ENCODE measurements at places on chromosomes 6 and 20.

DNA sequence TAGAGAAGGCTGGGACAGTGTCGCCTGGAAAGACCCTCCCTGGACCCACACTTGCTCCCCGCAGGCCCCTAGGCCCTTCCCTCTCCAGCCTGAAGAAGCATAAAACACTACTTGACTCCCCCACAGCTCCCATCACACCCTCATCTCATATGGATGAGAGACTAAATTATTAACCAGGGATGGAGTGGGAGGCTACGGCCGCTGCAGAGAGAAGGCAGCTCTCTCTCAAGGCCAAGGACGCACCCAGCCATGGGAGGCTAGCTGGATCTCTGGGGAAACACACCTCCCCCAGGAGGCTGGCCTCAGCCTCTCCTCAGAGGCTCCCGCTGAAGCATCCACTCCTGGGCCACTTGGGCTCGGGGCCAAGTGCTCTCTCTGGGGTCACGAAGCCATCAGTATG is 102.5 kb downstream of the GRM4 start:
- no peak for DNase-seq

DNA sequence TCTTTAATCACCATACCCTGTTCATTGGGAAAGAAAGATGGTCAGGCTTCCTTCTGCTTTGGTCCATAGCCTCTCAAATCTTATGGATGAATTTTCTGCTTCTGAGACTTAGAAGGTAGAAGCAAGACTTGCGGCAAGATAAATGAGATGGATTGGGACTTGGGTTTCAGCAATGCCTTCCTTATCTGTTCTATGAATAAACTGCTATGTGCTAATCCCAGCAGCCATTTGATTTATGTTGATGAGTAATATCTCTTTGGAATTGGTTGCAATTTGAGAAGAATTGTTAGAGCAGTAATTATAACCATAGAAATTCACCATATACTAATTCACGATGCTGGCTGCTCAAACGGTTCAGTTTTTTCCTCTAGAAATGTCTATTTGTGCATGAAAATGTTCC is 48.3 kb downstream of the TXLNB start:
- no peak for DNase-seq

GRCh38 chr6:54525731-54526130 is 217.5 kb downstream of the TINAG start:
- DNase-seq: no peak

GRCh38 chr20:41366546-41367392 is at the start of gene EMILIN3:
TSS of gene EMILIN3 (minus strand) at chr20:41366818. CDS start at chr20:41366634, 184 bp downstream.
- DNase-seq: no peak

DNA sequence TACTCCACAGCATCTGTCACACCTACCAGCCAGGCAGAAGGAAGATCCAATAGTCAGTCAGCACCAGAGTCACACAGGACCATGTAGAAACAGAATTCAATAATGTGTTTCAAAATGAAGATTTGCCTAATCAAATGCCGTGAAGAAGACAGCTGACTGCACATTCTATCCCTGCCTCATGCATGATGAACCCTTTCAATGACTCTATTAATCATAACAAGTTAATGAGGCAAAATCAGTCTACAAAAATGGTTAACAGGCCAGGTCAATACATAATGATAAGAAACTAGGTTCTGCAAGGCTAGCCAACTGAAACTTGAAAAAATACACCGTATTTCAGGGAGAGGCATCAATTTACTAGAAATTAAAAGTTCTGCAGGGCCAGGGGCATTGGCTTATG is 6.7 kb upstream of the PNRC1 start:
- DNase-seq: no peak

DNA sequence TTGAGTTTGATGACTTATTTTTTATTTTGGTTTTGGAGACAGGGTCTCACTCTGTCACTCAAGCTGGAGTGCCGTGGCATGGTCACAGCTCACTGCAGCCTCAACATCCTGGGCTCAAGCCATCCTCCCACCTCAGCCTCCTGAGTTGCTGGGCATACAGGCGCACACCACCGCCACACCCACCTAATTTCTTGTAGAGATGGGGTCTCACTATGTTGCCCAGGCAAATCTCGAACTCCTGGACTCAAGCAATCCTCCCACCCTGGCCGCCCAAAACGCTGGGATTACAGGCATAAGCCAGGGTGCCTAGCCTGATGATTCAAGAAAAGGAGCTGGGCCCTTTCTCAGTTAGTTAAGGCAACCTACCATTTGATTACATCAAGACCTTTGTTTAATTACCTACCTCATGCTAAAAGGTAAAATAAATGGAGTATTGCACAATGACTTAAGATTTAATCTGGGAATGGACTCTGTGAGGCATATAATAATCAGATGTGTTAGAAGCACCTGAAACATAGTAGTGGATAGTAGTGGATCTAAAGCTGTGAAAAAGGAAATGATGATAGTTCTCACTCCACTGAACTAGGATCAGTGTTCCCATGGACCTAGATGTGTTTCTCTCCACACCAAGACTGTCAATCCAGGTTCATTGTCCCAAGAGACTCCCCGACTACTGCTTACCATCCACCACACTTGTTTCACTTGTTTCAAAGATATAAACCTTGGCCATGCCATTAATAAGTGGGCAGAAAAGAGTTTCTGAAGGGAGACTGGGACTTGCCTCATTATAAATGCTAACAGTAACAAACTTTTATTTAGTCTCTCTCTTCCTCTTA is 2.1 kb downstream of the TNFRSF21 start:
- DNase-seq: no peak

DNA sequence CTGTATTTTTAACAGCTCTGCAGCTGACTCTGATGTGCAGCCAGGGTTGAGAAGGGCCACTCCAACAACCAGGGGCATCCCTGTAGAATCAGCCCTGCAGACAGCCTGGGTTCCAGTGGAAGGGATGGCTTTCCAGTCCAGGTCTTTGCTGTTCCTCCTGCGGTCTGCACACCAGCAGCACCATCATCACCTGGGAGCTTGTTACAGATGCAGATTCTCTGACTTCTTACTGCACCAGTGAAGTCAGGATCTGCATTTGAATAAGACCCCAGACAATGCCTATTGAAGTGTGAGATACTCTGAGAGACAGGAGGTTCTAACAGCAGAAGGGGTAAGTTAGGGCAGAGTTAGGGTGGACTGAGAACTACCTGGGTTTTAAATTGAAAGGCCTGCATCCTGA is 151.3 kb downstream of the F13A1 start:
- no peak for DNase-seq

DNA sequence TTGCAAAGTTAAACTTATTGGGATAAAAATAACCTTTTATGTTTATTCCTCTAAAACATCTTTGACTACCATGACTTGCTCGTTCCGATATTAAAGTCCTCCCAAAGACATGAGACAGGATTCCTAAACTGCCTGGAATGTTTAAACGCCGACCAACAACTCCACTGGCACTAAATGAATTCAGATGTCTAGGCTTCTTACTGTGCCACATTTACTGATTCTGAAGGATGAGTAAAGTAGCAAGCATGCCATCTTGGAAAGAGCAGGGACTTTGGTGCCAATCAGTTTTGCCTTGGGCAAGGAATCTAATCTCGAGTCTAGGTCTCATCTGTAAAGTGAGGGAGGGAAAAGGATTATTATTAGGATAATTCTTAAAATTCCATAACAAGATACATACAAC is 25.3 kb downstream of the MBOAT1 start:
- DNase-seq: no peak

DNA sequence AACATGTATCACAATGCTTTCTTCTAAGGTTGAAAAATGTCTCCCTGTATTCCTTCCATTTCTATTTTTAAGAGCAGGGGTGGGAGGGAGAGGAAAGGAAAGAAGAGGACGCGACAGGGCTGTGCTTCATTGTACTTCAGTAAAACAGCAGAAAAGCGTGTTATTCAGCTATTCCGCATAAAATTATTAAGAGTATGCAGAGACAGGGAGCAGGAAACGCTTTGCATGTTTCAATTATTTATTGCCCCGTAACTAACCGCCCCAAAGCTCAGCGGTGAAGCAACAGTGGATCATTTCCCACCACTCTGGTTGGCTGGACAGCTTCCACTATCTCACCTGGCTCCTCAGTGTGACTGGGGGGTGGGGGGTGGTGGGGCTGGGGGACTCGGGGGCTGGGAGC is 188.9 kb downstream of the TTLL2 start:
- DNase-seq: no peak

DNA sequence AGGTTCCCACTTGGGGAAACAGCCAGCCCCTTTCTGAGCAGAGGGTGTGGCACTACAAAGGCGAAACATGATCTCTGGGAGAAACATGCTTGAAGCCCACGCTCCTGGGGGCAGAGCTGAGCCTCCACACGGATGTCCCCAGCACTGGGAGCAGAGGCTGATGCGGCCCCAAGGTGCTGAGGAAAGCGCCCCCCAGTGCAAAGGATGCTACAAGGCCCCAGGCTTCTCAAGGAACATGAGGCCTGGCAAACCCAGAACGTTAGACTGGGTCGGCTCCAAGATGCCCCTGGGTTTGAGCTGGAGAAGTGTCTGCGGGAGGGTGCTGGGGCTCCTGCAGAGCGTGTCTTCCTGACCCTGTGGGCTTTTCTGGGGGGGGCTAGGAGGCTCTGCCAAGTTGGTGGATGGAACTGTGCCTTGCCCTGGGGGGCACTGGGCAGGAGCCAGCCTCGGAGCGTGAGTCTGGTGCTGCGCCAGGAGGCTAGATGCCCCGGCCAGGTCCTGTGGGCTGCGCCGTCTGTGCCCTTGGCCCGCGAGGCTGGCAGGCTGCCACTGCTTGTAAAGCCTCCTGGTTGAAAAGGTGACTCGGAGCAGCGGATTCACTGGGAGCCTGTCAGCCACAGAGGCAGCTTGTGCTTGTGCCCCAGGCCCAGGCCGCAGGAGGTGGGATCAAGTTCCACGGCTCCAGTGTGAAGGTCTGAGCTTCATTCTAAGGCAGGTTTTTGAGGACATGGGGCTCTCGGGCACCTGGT is 8.1 kb downstream of the SYNJ2 start:
- DNase-seq: no peak

- DNase-seq: no peak
Observed at GRCh38 chr6:25866011-25866410, 8.0 kb downstream of the SLC17A3 start.

DNA sequence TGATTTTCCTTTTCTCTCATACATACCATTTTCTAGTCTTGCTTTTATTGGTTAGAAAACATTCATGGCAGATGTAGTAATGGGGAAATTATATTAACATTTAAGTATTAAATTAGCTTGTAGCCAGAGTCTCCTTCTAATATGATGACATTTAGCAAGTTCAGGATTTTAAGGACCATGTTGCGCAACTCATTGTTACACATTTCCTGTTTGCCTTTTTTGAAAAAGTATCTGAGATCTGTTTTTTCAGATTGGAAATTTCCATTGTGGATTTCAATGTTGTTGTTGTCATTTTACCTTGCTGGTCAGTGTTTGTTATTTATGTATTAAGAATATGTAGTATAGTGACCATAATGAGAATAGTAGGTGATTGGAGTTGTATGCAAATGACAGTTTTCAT is 38.7 kb downstream of the CDKAL1 start:
- DNase-seq: no peak

Measured in stimulated activated CD4-positive, alpha-beta T cell treated with anti-CD3 and anti-CD28 coated beads, Interleukin-2, amount 100 ng/mL, for 48 hours (primary cell).